ENCODE measurements at places on chromosomes 12 and 14.
A peak's percentile ranks its signal among the peaks of the same experiment; 100 is the strongest.

DNA sequence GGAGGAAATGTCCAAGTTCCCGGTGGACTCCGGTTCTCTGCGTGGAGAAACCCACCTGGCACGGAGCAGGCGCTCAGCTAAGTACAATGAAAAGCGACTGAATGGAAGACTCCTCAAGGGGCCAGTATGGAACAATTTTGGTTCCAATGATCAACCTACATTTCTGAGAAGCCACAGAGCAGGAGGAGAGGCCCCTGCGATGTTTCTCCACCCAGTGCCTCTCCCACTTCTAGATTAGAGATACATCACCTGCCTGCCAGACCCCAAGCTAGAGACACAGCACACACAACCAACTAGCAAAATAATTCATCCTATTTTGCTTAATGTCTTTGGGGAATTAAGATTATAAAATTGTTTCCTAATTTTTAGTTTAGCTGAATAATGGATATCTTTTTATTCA lies 38.8 kb downstream of the ATG14 start:
- DNase-seq = no peak

- no peak for DNase-seq
Observed at GRCh38 chr14:63375769-63376168, 57.0 kb upstream of the GPHB5 start.

DNA sequence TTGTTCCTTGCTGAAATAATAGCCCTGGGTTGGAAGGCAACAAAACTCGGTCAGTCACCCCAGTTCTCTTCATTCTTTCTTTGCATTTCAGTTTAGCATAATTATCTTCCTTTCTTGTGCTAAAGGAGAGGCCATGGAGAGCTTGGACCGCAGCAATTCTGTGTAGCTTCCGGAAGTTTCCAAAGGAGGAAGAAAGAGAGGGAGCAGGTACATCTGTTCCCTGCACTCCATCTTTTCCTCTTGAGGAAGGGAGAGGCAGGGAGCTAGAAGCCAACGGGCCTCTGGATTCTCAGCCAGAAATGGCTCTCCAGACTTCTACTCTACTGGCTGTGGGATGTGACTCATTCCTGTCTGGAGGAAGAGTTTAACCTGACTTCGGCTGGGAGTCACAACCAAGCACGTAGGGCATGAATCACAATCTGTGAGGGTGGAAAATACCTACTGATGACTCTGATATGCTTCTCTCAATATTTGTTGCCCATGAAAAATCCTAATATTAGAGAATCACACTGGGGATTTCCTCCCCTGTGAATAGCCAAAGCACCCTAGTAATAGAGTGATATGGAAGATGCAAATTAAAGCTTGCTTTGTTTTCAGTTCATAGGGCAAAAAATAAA lies 17.0 kb downstream of the ANO6 start:
- DNase-seq = peak; percentile 96

DNA sequence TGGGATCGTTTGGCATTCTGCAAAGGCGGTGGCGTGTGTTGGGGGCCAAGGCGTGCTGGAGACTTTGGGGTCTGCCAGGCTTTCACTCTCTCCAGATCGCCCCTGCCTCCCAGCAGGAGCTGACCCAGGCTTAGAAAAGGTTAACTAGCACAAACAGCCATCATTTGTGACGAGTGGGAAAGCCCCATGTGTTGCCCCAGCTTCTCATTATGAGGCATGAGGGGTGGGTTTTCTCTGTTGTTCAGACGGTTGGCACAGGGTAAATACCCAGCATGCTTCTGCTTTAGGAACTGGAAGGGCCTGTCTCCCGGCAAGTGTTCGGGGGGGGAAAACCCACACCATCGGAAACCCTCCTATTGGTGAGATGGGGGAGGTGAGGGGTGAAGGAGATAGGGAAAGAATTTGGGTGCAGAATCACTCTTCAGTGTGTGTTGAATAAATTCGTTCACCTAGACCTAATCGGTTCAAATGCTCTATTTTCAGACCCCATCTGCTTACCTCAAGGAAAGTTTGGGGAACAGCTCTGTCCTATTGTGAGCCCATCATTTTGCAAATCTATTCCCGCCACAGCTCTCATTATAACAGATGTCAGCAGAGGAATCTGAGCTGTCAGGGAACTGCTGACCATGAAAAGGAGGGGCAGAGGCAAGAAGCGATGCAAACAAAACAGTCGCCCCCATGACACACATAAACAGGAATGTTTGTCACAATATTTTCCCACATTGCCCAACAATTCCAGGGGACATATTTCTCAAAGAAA lies 34.7 kb upstream of the C12orf42 start:
- DNase-seq = no peak

- DNase-seq = no peak
Observed at GRCh38 chr12:13570005-13570694, 373.6 kb downstream of the EMP1 start.

DNA sequence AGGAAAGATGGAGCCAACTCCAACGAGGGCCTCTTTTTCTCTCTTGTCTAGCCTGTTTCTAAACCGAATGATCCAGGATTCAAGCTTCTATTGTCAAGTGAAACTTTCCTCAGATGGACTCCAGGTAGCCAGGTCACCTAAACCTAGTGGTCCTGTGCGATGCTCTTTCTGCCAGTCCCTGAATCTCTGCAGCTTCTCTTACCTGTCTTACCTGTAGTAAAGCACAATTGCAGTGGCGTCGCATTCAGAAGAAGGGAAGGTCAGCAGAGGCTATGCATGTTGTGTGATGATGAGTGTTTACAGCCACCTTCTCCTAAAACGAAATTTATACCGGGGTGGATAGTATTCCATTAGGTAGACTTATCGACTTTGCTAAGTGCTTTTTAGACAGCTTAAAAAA lies 47.4 kb upstream of the TRAF3 start:
- DNase-seq = no peak

DNA sequence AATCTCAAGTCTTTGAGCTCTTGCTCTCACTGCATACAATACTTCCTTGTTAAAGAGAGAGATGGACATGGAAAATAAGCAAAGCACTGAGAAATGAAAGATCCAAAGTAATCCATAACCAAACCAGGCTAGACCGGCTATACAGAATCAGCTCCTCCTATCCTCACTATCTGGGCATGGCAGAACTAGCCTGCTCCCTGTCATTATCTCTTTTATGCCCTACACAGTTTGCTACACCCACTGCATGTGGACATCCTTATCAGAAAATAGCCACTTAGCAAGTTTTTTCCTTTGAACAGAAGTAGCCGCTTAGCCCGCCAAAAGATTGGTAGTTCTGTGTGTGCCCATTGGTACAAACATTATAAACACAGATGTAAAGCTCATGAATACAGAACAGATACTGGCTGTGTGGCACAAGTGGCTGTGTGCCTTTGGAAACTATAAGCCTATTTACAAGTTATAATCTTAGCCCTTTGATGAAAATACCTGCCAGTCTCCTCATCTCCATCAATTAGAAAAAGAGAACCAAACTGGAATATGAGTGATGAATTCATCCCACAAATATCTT lies 34.7 kb downstream of the SPTB start:
- DNase-seq = no peak

- DNase-seq = no peak
Observed at GRCh38 chr12:109811624-109811995, 21.6 kb downstream of the TRPV4 start.

DNA sequence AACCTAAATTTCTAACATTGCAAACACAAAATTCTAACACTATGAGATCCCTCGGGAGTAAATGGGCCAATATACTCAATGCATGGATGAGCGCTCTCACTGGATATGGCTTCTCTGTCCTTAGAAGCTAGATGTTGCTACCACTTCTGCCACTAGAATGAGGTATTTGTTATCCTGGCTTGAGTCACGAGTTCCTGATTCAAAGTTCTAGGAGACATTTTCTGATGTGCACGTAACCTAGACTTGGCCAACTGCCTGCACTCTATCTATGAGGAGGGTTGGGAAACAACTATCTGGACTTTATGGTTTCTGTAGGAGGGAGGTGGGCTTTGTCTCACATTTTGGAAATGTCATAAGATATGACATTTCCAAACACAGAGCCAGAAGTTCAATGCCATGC lies 37.6 kb downstream of the FERMT2 start:
- no peak for DNase-seq

GRCh38 chr14:55901291-55901690 lies 216.9 kb upstream of the PELI2 start:
- no peak for DNase-seq

- DNase-seq = no peak
Observed at GRCh38 chr12:26032719-26033241, 74.3 kb downstream of the RASSF8 start.

DNA sequence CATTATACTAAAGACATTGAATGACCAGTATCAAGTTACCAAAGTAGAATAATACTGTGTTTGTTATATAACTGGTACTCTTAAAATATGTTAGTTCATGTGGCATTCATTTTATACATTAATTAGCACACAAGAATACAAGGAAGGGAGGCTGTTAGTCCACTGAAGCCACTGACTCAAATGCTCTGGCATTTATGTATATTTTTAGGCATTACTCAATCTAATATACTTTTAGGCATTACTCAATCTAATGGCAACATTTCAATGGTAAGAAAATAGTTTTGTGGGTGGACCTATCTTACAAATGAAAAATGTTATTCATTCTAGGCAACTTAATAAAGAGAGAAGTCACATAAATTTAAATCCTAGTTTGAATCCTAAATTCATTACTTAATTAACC lies 874.4 kb upstream of the USP15 start:
- no peak for DNase-seq

DNA sequence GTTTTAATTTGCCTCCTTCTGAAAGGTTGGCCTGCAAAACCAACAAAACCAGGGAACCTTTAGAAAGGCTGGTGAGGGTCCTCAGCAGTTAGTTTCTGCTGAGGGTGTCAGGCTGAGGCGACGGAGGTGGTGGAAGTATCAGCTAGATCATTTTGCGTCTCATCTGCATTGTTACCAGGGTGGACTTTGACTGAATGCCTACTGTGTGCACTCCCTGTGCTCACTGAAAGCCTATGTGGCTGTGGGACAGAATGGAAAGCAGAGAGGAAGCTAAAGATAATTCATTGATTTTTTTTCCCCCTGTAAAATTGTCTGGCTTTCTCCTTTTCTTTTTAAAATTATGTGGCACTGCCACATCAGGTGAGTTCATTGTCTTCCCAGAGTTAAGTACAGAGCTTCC lies 68.4 kb upstream of the SRSF5 start:
- DNase-seq = no peak

- DNase-seq = no peak
Observed at GRCh38 chr12:94429633-94430032, 30.0 kb downstream of the CEP83 start.

DNA sequence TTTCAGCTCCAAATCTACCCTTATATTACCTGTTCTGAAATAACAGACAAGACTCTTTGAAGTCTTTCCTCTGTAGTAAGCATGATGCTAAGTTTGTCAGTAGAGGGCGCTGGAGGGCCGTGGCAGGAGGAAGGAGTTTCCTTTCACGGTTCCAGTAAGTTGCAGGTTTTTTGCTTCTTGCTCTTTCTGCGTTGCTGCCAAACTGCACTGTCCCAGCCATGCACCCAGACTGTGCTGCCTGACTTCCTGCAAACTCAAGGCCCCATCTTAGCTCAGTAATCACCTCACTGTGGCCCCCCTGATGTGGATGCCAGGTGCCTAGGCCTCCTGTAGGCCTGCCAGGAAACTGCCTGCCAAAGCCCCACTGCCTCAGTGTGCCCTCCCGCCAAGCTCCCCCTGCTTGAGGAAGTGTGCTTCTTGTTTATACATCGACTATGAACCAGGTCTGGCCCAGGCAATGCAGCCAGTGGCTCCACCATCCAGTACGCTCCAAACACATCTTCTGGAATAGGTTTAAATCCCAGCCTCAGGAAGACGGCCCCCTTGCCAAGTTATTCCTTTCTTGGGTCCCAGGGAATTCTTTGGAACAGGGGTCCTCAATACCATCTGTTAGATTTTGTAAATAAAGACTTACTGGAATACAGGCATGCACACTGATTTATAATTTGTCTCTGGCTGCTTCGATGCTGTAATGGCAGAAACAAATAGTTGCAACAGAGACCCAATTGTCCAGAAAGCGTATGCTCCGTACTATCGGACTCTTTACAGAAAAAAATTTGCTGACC lies 193.7 kb upstream of the LRIG3 start:
- DNase-seq = peak; percentile 81

- peak; percentile 96 for DNase-seq
Observed at GRCh38 chr14:61569812-61570548, 125.3 kb upstream of the HIF1A start.

DNA sequence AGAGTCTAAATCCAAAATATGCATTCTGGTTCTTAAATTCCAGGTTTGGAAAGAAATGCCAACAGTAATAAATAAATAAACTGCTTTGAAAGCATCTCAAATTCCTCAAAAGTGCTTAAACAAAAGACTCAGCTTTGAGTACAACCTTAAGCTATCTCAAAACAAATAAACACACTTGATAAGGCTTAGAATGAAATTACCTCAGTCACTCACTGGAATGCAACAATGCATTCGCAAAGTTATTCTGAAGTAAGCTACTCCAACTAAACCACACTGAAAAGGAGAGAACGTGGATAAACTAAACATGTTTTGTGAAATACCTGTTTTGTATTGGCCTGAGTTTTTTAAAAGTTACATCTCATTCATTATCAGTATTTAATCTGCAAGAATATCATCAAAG lies 1.2 kb downstream of the SPTSSA start:
- peak; percentile 27 for DNase-seq

DNA sequence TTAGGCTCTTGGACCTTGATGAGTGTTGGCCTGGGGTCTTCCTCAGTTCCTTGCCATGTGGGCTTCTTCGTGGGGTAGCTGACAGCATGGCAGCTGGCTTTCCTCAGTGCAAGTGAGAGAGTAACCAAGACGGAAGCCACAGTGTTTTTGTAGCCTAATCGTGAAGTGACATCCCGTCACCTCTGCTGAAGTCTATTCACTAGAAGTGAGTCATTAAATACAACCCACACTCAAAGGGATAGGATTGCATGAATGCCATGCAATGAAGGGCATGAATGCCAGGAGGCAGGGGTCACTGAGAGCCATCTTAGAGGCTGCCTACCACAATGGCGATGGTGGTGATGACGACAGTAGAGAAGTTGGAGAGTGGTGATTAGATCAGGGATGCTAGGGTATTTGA lies 13.5 kb upstream of the ASIC1 start:
- DNase-seq = peak; percentile 29

GRCh38 chr14:84458881-84459280 lies 1071.1 kb upstream of the FLRT2 start:
- DNase-seq = no peak
